Gastroesophageal sphincter (tissue), 4 donors: ENCODE measurements at places on chromosomes 5 and 9.

GRCh38 chr5:68709239-68709638 lies 384.6 kb upstream of the SLC30A5 start:
- H3K27ac ChIP-seq: no peak overlapping the region
- H3K27me3 ChIP-seq: no peaks in the 10 kb centered on the region
- H3K36me3 ChIP-seq: no peaks in the 10 kb centered on the region
- no peaks in the 10 kb centered on the region for H3K4me1 ChIP-seq

DNA sequence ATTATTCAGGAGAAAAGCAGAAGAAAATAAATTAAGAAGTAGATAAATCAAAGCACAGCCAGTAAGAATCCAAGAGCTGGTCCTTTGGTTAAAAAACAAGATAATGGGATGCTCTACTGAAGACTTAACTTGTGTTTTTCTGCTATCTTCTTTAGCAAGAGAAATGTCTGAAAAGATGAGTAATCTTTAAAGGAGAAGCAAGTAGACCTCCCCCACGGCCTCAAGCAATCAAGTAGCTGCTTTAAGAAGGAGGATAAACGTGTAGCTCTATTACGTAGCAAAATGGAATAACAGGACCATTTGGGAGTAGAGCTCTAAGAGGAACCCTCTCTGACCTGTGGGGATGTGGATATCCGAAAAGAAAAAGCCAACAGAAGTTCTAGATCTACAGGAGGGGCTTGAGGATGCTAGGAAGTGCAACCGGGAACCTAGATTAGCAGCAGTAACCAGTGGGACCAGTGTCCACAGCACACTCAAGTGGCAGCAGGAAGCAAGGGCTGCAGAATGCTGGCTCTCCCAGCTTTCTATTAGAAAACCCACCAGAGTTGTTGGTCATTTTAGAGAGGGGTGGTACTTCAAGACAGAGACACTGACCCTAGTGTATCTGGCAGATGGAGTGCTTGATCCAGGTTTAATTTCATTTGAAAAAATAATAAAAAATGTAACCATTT lies 185.4 kb downstream of the GABBR2 start:
- no peaks in the 10 kb centered on the region for H3K36me3 ChIP-seq
- H3K27me3 ChIP-seq: peaks cover 5% of the 10 kb centered on the region

GRCh38 chr9:127608104-127608966 lies 3.7 kb upstream of the STXBP1 start:
- H3K27me3 ChIP-seq: no peaks in the 10 kb centered on the region
- peak; percentile 30 for ATAC-seq
- peak overlapping the region; percentile 21 for H3K27ac ChIP-seq
- H3K4me1 ChIP-seq: peaks cover 7% of the 10 kb centered on the region
- no peaks in the 10 kb centered on the region for H3K36me3 ChIP-seq
- H3K4me3 ChIP-seq: peak overlapping the region; percentile 8

DNA sequence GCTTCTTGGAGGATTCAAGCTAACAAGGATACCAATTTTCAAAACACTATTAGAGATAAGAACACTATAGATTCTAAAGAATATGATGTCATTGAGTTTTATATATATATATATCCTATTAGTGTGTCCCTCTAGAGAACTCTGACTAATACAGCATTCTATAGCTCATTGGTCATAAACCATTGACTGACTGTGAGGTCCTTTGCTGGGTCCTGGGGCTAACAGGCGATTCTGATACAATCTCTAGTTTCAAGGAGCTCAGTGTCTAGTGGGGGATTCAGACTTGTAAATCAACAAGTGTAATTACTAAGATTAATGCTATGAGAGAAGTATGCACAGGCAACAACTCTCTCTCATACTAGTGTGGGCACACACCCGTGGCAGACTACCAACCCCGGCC lies 234.5 kb downstream of the DENND1A start:
- ATAC-seq: no peak
- H3K4me3 ChIP-seq: no peak overlapping the region
- no peaks in the 10 kb centered on the region for H3K4me1 ChIP-seq
- no peaks in the 10 kb centered on the region for H3K36me3 ChIP-seq

- H3K36me3 ChIP-seq: no peaks in the 10 kb centered on the region
- H3K4me1 ChIP-seq: no peaks in the 10 kb centered on the region
- no peaks in the 10 kb centered on the region for H3K27me3 ChIP-seq
- no peak overlapping the region for H3K4me3 ChIP-seq
- ATAC-seq: no peak
Observed at GRCh38 chr5:14854799-14855198, 16.8 kb downstream of the ANKH start.

DNA sequence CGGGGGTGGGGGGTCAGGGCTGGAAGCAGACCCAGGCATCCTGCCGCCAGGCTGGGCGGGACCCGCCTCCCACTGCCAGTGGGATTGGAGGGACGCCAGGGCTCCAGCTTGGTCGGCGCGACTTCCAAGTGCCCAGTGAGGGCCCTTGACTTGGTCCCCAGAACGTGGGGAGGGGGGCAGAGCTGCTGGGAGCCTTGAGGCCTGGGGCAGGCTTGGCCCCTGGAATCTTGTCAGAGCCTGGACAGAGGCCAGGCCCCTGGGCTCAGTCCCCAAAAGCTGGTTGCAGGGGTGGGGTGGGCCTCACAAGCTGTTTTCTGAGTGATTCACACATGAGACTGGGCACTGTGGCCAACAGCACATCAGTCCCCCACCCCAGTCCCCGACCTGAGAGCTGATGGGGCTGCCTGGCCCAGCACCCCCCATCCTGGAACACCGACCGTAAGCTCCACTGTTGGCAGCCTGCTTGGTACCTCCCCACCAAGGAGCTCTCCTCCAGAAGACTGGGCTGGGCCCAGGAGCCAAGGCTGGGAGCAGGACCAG lies 526 bp downstream of the CLIC3 start:
- no peak for ATAC-seq
- H3K27ac ChIP-seq: no peak overlapping the region
- H3K27me3 ChIP-seq: peaks cover 58% of the 10 kb centered on the region
- no peak overlapping the region for H3K4me3 ChIP-seq

GRCh38 chr9:13857521-13857920 lies 456.4 kb downstream of the NFIB start:
- no peaks in the 10 kb centered on the region for H3K27me3 ChIP-seq
- no peak for ATAC-seq
- H3K36me3 ChIP-seq: no peaks in the 10 kb centered on the region
- no peak overlapping the region for H3K4me3 ChIP-seq
- peaks cover 12% of the 10 kb centered on the region for H3K4me1 ChIP-seq

DNA sequence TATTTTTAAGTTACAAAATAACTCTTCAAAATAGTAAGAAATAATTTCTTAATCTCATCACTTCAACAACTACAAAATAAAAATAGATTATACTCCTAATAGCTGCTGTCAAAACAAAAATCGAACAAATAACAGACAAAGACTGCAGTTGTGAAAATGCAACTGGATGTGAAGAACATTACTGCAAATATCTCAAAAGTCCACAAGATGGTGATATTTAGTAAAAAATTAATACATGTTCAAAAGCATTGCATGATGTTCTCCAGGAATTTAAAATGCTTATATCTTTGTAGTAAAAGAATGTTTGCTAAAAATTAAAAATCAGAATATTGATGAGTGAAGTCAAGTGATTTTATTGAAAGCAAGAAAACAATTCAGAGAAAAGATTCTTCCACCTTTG lies 66.2 kb downstream of the MPDZ start:
- H3K4me3 ChIP-seq: no peak overlapping the region
- no peaks in the 10 kb centered on the region for H3K27me3 ChIP-seq
- no peak overlapping the region for H3K27ac ChIP-seq
- H3K36me3 ChIP-seq: peaks cover 58% of the 10 kb centered on the region
- H3K4me1 ChIP-seq: no peaks in the 10 kb centered on the region

GRCh38 chr5:124952079-124952478 lies 205.6 kb upstream of the ZNF608 start:
- no peaks in the 10 kb centered on the region for H3K27me3 ChIP-seq
- no peaks in the 10 kb centered on the region for H3K4me1 ChIP-seq
- no peak for ATAC-seq
- H3K36me3 ChIP-seq: no peaks in the 10 kb centered on the region

- no peak overlapping the region for H3K4me3 ChIP-seq
- no peaks in the 10 kb centered on the region for H3K36me3 ChIP-seq
- ATAC-seq: peak; percentile 50
- peaks cover 4% of the 10 kb centered on the region for H3K27me3 ChIP-seq
Observed at GRCh38 chr5:83715236-83716065, 5.2 kb downstream of the HAPLN1 start.

DNA sequence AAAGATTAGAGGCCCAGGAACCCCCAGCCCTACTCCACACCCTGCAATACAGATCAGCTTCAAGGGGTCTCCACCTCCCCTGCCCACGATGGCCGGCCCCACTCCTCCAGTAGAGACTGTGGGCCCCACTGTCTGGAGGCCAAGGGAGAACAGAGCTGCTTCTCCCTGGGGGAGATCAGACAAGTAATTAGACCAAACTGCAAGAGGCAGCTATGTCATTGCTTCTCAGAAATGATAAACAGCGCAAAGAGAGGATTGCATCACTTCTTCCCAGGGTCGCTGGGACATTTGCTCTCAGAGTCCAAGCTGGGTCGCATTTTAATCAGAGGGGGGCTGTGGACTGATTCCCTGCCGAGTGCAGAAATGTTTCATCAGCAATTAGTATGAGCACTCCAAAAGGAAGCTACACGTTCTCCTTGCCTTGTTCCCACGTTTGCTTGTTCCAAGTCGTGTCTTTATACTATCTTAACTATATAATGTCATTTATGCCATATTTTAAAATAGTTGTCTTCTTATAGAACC lies 59.9 kb downstream of the ROPN1L start:
- no peaks in the 10 kb centered on the region for H3K36me3 ChIP-seq
- no peak overlapping the region for H3K27ac ChIP-seq

DNA sequence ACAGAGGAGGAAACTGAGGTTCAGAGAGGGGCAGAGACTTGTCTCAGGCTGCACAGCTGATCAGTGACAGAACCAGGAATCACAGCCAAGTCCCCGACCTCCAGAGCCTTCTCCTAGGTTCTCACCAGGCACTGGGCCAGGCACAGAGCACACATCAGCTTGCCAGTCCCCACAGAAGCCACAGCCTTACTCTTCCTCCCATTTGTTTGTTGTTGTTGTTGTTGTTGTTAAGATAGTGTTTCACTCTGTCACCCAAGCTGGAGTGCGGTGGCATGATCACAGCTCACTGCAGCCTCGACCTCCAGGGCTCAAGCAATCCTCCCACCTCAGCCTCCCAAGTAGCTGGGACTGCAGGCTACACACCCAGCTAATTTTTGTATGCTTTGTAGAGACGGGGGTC lies 41.4 kb downstream of the NAIF1 start:
- no peak for ATAC-seq
- H3K27me3 ChIP-seq: no peaks in the 10 kb centered on the region
- H3K36me3 ChIP-seq: no peaks in the 10 kb centered on the region
- H3K4me1 ChIP-seq: no peaks in the 10 kb centered on the region
- no peak overlapping the region for H3K27ac ChIP-seq

DNA sequence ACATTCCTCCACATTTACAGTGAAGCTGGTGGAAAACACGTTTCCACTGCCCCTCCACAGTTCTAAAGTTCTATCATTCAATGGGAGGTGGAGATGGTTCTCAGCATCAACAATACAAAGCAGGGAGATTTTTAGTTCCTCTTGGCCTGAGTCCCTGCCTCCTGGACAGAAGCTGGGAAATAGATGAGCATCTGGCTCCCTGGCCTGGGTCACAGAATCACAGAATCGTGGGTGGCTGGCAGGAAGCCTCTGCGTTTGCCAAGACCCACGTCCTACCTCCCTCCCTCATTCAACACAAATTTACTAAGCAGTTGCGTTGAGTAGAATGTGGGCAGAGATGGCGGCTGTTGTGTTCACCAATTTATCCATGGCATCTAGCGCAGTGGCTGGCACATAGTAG lies 5.2 kb upstream of the PPARGC1B start:
- no peak overlapping the region for H3K27ac ChIP-seq
- ATAC-seq: no peak
- no peaks in the 10 kb centered on the region for H3K27me3 ChIP-seq

GRCh38 chr5:128328446-128328845 lies 209.6 kb downstream of the FBN2 start:
- H3K36me3 ChIP-seq: peaks cover 5% of the 10 kb centered on the region
- H3K27ac ChIP-seq: no peak overlapping the region
- H3K27me3 ChIP-seq: no peaks in the 10 kb centered on the region
- no peak overlapping the region for H3K4me3 ChIP-seq

- H3K27me3 ChIP-seq: no peaks in the 10 kb centered on the region
- no peak overlapping the region for H3K4me3 ChIP-seq
- no peaks in the 10 kb centered on the region for H3K36me3 ChIP-seq
- no peak overlapping the region for H3K27ac ChIP-seq
- H3K4me1 ChIP-seq: no peaks in the 10 kb centered on the region
- no peak for ATAC-seq
Observed at GRCh38 chr9:108339251-108339650, 516.5 kb downstream of the ACTL7B start.

DNA sequence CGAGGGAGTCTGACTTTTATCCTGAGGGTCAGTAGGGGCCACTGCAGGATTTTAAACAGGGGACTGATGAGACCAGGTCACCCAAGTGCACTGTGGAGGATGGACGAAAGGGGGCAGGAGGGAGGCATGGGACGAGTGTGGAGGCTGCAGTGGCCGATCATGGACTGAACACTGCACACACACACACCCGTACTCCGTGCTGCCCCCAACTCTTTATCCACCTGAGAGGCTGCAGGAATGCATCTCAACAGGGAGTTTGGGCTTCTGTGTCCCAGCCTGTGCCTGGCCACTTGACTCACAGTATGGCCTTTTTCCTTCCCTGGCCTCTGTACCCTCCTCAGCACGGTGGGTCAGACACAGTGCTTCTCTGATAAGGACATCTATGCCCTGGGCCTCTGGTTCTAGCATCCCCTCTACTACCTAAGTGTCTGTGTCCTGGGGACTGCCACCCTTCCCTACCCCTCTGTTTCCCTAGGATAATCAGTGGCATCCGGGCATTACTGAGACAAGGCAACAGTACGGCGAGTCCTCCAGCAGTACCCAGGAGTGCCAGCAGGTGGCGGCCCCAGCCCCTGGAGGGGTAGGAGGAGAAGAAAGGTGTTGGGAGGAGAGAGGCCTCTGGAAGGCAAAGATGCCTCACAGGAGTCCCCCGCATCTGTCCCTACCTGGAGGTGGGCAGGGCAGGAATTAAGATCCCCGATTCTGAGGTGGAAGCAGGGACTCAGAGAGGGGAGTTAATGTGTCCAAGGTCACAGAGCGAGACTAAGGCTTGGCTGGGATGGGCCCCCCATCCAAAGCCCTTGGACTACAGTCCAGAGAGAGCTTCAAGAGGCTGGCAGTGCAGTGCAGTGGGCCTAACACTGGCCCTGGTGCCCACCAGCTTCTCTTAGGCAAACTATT lies 5.1 kb upstream of the CDX1 start:
- peak; percentile 71 for ATAC-seq
- H3K27me3 ChIP-seq: peaks cover 4% of the 10 kb centered on the region
- peaks cover 63% of the 10 kb centered on the region for H3K4me1 ChIP-seq
- no peaks in the 10 kb centered on the region for H3K36me3 ChIP-seq

GRCh38 chr9:120951960-120952618 lies 25.5 kb upstream of the TRAF1 start:
- H3K27me3 ChIP-seq: no peaks in the 10 kb centered on the region
- no peak overlapping the region for H3K4me3 ChIP-seq
- peaks cover 13% of the 10 kb centered on the region for H3K36me3 ChIP-seq
- no peak overlapping the region for H3K27ac ChIP-seq

- ATAC-seq: no peak
- no peak overlapping the region for H3K27ac ChIP-seq
- H3K4me1 ChIP-seq: no peaks in the 10 kb centered on the region
- H3K36me3 ChIP-seq: no peaks in the 10 kb centered on the region
- no peak overlapping the region for H3K4me3 ChIP-seq
- H3K27me3 ChIP-seq: no peaks in the 10 kb centered on the region
Observed at GRCh38 chr5:101782352-101783103, 513.6 kb downstream of the SLCO4C1 start.

- H3K4me3 ChIP-seq: no peak overlapping the region
- ATAC-seq: no peak
- H3K4me1 ChIP-seq: no peaks in the 10 kb centered on the region
- H3K36me3 ChIP-seq: no peaks in the 10 kb centered on the region
- no peak overlapping the region for H3K27ac ChIP-seq
Observed at GRCh38 chr5:130092991-130093390, 188.7 kb downstream of the CHSY3 start.
